A673 (cell line): ENCODE measurements at places on chromosomes 11 and 22. TPM values are rescaled to one million over a fixed set of nuclear protein-coding genes. Genes with fewer than 3 reads are reported as not detected.

The BUD13 gene
- total RNA-seq, result 38.7 and 39.4 TPM in 2 replicates

The INS gene
- not detected in 2 replicates for total RNA-seq

The PANX1 gene
- total RNA-seq, result 34.2 and 39.0 TPM in 2 replicates

The NTM gene
- 8.3 and 8.6 TPM in 2 replicates for total RNA-seq

The SNRPD3 gene
- total RNA-seq, result 216 and 220 TPM in 2 replicates

The TSGA10IP gene
- total RNA-seq, result not detected in 2 replicates

The MS4A15 gene
- not detected in 2 replicates for total RNA-seq

The EHF gene
- not detected in 2 replicates for total RNA-seq

The ATP6V1E1 gene
- 105 and 121 TPM in 2 replicates for total RNA-seq

The NLRP10 gene
- total RNA-seq, result not detected in 2 replicates

The MAML2 gene
- 6.4 and 7.9 TPM in 2 replicates for total RNA-seq

The MMP7 gene
- 0.34 TPM in 1 of 2 replicates, not detected in the other for total RNA-seq

The ARFIP2 gene
- total RNA-seq, result 57.7 and 65.0 TPM in 2 replicates

The OR2AG1 gene
- total RNA-seq, result not detected in 2 replicates

The CCDC73 gene
- not detected in 2 replicates for total RNA-seq

The TRIM6 gene
- 0.13 and 0.52 TPM in 2 replicates for total RNA-seq

The CREB3L1 gene
- 3.5 and 10.7 TPM in 2 replicates for total RNA-seq

The ANGPTL5 gene
- not detected in 2 replicates for total RNA-seq
